ENCODE measurements at places on chromosomes 7 and 10.

- peak; percentile 59 for DNase-seq
These were observed 42.8 kb upstream of the RNF216 start for GRCh38 chr7:5824297-5824610.

DNA sequence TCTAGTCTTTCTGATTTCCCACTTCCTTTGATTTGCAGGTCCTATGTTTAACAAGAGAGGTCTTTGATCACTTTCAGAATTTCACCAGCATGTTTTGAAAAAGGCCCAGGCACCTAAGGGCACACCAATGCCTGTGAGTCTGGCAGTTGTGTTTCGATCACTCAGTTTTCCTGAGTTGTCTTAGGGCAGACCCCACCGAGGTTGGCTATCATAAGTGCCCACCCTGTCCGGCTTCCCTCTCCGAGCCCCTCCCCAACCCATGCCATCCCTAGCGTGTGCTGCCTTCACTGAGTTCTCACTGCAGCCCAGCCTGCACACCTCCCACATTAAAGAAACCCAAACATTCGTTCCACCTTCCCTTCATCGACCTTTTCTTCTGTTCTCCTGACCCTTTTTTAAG lies 257.9 kb downstream of the GRID1 start:
- DNase-seq: no peak

DNA sequence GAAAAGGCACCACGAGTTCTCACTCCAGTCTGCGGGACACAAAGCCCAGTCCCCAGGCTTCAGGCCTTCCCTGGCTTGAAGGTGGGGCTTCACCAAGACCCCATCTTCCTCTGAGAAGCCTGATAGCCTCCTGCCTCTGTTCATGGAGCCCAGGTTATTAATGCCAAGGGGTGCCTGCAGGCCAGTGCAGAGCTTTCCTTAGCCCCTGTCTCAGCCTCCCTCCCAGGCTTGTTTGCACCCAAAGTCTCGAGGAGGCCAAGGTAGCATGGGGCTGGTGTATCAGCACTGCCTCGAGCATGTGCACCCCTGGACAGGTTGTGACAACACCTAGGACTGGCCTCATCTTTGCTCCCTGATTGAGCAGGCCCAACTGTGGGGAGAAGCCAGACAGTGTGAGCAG lies 108.1 kb upstream of the PCDH15 start:
- no peak for DNase-seq

DNA sequence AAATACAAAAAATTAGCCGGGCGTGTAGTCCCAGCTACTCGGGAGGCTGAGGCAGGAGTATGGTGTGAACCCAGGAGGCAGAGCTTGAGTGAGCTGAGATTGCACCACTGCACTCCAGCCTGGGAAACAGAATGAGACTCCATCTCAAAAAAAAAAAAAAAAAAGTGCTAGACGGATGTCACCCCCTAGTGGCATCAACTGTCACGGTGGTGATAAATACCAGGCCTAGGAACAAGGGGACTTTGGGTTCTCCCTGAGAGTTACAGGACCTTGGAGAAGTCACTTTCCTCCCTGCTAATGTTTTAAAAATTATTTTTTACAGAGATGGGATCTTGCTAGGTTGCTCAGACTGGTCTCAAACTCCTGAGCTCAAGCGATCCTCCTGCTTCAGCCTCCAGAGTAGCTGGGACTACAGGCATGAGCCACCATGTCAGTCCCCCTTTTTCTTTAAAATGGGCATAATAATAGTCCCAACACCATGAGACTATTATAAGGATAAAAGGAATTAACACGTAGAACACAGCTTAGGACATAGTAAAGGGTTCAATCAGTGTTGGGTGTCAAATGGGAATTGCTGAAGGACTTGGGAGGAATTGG lies 2.6 kb upstream of the TMEM130 start:
- peak; percentile 32 for DNase-seq

DNA sequence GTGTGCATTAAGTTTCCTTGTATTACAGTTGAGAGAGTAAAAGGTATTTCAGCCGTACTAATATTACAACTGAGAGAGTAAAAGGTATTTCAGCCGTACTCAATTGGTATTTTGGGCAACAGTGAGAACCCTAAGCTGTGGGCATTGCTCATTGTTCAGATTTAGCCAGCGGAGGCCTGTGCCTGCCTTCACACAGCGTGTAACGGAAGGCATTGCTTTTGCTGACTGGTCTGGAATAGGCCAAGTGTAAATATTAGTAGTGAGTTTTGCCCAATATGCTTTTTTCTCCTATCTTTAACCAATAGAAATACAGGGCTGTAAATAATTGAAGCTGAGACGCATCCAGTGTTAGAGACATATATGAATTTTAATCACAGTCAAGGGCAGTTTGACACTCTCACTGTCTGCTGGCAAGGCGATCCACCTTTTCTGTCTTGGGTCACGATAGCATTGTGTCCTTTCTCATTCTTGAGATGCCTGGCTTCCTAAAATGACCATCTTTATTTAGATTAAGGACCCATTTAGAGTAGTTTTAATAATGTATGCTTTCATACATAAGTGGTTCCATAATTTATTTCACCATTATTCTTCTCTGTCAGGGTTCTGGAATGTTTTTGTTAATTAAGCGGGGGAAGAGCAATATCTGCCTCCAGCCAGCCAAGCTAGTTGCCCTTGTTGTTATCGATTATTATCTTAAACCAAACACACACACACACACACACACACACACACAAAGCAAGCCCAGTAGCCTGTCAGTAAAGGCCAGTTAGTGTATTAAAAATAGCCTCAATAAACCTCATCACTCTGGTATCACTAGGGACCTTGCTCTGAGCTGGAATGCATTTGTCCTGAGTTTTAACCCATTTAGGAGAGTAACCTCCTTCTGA lies 130.7 kb downstream of the CELF2 start:
- DNase-seq: no peak

- DNase-seq: no peak
These were observed 833.8 kb downstream of the GRID1 start for GRCh38 chr10:85532773-85533172.

- no peak for DNase-seq
These were observed 73.0 kb downstream of the COL26A1 start for GRCh38 chr7:101435461-101436220.

DNA sequence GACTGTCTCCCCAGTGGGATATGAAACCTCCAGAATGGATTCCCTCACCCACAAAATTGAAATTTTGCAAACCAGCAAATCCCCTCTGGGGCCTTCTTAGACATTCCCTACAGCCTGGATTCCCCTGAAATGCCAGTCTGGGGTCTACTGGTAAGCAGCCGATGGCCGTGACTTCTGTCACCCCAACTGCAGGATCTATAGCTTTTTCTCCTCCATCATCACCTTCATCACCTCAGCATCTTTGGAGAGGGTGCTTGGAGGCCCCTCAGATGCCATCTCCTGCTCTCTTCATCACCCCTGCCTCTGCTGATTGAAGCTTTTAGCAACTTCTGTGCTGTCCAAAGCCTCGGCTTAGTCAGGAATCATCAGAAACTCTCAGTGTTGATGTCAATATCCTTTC lies 2.6 kb upstream of the KCNMA1 start:
- DNase-seq: no peak

GRCh38 chr10:95605163-95605562 lies 44.0 kb upstream of the SORBS1 start:
- DNase-seq: no peak

GRCh38 chr10:104155591-104155990 lies 33.6 kb downstream of the SFR1 start:
- no peak for DNase-seq

DNA sequence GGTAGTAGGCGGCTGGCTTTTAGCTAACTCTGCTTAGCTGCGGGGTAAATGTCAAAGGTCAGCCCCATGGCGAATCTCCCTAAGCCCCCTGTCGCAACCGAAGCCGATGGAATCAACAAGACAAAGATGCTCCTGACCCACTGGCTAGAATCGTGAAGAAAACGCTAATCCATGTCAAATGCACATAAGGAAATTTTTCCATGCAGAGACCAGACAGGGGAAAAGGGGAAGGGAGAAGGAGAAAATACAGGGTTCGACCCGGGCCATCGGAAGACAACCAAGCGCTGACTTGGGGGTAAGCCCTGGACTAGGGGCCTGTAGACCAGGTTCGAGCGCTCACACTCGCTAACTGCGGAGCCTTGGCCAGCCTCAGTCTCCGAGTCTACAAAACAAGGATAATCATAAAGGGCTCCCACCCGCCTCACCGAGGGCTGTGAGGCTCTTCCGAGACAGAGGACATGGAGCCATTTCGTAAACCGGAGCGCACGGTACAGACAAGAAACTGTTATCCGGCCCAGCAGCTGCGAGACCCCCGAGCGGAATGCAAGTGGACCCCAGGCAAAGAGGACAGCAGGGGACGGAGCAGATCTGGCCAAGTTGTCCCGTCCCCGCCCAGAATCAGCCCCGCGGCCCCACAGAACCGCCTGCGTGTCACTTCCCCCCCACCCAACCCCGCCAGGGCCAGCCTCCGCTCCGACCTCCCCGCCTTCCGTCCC lies 507 bp downstream of the SAR1A start:
- no peak for DNase-seq

- DNase-seq: no peak
These were observed 1040.1 kb upstream of the LRRN3 start for GRCh38 chr7:110050785-110051184.

- DNase-seq: no peak
These were observed 43.6 kb downstream of the NKX6-2 start for GRCh38 chr10:132742167-132742836.

DNA sequence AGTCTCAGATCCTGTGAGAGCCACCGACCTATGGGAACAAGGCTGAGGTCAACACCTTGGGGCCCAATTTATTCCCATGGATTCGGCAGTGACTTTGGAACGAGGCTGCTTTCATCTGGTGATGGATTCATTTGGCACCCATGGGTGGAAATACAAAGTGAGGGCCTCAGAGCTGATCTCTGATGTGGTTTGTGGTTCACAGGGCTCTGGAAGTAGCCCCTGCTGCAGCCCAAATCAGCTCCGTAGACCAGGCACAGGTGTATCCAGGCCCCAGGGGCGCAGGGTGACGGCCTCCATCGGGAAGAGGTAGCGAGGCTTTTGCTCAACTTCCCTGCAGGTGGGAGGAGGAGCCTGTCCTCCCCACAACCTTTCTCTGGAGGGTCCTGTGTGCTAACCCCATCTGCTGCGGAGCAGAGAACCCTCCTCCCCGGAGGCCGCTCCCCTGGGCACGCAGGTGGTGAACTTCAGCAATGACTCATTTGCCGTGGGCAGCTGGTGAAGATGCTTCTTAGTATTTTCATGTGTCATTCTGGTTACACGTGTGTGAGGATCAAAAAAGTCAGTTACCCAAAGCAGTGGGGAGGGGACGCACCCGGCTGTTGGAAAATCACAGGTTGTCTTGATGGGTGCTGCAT lies 7.5 kb upstream of the JAKMIP3 start:
- DNase-seq: no peak

GRCh38 chr10:98349508-98349922 lies 65.5 kb downstream of the PYROXD2 start:
- no peak for DNase-seq

DNA sequence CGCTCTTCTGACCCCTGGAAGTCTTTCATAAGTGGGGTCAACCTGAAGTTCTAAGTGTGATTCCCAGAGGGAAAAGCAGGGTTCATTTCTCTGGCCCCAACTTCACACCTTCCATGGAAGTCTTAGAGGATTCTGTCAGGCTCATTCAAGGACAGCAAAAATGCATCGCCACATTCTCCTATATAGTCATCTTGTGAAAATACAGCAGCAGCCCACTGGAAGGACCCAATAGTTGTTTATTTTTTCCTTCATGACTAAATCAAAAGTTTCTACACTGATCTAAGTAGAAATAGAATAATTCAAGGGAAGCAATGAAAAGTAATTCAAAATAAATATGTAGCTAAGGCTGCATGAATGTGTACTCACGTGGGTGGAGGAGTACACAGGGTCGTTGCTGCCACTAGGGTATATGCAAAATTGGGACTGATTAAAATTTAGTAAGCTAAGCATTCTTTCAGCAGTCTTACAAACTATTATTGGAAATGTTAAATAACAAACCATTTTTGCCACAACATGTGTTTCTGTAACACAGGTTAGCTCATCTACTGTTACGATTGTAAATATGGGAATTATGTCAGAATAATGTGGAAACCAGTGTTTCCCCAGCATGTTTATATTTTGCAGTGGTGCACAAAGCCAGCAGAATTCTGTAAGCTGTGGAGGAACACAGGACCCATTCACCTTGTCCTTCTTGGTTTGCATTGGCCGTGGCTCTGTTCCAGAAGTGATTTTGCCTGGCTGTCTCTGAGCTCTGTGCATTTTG lies 33.5 kb downstream of the EEPD1 start:
- DNase-seq: no peak

DNA sequence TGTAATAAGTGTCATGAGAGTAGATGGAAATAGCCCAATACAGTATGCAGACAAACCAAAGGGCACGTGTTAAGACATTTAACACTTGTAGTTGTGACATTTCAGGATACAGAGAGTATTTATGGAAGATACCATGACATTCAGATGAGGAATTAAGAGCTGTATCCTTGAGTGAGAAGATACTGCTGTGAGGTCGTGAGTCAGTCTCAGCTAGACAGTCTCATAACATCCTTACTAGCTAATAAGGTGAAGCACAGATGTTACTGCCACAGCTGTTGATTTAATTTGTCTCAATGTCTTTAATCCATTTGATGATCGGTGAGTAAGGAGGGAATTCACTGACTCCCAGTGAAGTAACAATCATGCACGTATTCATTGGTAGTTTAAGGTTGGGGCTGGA lies 288.0 kb upstream of the AKR1E2 start:
- no peak for DNase-seq

DNA sequence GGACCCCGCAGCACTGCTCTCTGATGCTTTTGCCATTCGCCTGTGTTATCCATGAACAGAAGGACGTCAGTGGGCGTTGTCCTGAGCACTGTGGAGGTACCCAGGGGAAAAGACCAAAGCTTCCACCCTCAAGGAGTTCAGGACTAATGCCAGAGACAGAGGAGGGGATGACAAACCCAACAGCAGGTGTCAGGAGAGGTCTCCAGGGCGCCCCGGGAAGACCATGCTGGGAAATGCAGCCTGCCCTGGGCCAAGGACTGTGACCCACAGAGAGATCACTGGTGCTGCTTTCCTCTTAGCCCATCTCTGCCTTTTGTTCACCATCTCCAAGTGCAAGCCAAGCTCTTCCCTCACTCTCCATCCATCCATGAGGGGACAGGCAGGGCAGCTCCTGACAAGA lies 166.8 kb upstream of the PFKP start:
- DNase-seq: no peak

GRCh38 chr7:140867467-140868462 lies 57.0 kb downstream of the BRAF start:
- DNase-seq: no peak

GRCh38 chr7:25294624-25295023 lies 66.3 kb upstream of the NPVF start:
- no peak for DNase-seq
